Foreskin keratinocyte (primary cell): ENCODE measurements at places on chromosomes 4 and X. TPM values are rescaled to one million over a fixed set of nuclear protein-coding genes. Genes with fewer than 3 reads are reported as not detected.

DNA sequence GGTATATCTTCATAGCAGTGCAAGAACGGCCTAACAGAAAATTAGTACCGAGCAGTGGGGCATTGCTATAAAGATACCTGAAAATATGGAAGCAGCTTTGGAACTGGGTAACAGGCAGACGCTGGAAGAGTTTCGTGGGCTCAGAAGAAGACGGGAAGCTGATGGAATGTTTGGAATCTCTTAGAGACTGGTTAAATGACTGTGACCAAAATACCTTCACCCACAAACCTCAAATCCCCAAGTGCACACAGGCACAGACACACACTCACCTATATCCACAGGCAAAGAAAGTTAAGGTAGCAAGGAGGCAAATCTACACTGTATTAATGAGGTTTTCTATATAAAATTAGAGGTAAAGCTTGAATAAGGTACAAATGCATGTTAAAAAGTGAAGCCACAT lies 14.6 kb upstream of the SPRY1 start:
- no peak for DNase-seq

The VCX3B gene
- not detected in 2 replicates for total RNA-seq

GRCh38 chr4:88467392-88467791 lies 10.5 kb downstream of the HERC5 start:
- no peak for DNase-seq

- DNase-seq, result no peak
Observed at GRCh38 chr4:185396724-185397385, at the start of gene ANKRD37. TSS of gene ANKRD37 (plus strand) at chr4:185396841. CDS start at chr4:185396924, 83 bp downstream.

The GAR1 gene
- 19.7 and 21.9 TPM in 2 replicates for total RNA-seq

DNA sequence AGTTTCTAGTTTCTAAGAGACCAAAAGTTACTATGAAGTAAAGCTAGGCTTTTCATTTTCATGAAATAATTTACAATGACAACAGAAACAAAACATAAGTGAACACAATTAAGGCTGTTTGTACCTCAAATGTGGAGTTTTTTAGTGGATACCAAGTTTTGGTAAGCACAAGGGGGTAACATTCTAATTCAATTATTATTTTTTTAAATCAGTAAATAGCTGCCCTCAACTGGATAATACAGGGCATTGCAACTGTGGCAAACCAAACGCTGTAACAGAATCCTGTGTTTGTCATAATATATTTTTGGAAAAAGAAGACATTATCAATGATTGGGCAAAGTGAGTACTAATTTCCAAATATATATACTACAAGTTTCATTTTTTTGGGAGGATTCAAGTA lies 150.3 kb downstream of the FBXW7 start:
- DNase-seq, result no peak

- no peak for DNase-seq
Observed at GRCh38 chr4:65819192-65819591, 148.9 kb upstream of the EPHA5 start.

GRCh38 chrX:91435395-91435794 lies 756 bp downstream of the PABPC5 start:
- no peak for DNase-seq

GRCh38 chr4:113541933-113542332 lies 219.6 kb downstream of the CAMK2D start:
- no peak for DNase-seq

The RBM10 gene
- total RNA-seq, result 47.4 and 51.4 TPM in 2 replicates

DNA sequence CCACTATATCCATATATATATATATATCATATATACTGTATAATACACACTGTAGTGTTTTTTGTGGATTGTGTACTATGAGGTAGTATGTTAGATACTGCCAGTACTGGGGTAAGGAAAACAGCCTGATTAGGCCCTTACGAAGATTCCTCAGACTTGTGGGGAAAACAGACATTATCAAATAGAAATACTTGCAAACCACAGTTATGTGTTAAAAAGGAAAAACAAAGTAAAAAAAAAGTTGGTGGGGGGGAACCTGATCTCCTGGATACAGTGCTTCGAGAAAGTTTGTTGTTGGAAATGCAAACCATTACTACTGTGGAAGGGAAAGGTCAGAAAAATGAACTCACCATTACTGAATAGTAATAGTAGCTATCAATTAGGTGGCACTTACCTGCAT lies 53.0 kb downstream of the PKD2 start:
- DNase-seq, result no peak

DNA sequence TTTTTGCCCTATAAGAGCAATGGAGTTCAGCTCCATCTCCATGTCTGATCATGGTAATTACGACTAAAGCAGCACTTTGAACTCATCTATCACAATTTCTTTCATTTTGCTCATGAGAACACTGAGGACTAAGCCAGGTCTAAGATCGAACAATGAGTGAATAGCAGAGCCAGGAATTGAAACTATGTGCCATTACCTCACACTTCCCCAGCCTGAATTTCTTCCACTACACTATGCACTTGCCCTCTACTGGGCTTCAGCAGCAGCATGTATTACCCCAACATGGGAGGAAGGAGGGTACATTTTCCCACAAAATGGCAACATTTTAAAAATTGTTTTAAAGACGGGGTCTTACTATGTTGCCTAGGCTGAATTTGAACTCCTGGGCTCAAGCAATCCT lies 274.7 kb upstream of the FGF13 start:
- DNase-seq, result peak; percentile 17

- no peak for DNase-seq
Observed at GRCh38 chr4:128819082-128819742, 9.7 kb downstream of the JADE1 start.

DNA sequence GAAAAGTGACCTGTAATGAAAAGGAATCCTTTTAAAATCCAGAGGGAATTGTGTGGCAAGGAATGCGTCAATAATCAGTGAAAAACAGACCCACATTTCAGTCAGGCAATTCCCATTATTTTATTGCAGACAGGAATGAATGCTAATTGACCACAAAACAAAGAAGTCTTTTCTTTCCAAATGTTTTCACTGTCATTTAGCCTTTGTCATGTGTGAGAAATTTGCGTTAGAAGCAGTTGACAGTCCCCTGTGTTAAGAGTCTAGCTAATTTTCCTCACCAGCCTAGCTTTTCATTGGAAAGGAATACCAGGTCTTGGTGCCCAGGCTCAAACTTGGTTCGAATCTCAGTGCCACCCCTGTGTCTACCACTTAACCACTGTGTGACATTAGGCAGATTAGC lies 83.4 kb downstream of the KIT start:
- no peak for DNase-seq

The TMSB15A gene
- total RNA-seq, result 0.20 and 0.25 TPM in 2 replicates

DNA sequence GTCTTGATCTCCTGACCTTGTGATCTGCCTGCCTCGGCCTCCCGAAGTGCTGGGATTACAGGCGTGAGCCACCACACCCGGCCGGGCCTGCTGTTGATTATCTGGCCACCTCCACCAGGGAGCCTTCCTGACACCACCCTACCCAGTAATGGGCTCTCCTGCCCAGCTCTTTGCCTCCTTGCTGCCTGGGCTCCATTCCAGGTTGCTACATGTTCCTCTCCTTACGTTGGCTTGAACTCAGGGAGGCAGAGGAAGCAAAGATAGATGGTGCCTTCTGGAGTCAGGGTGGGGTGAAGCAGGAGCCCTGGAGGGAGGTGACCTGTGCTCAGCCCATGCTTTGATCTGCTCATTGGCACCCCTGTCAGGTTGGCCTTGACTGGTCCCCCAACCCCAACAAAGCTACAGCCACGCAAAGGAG lies 26.3 kb downstream of the FLNA start:
- DNase-seq, result peak; percentile 15

DNA sequence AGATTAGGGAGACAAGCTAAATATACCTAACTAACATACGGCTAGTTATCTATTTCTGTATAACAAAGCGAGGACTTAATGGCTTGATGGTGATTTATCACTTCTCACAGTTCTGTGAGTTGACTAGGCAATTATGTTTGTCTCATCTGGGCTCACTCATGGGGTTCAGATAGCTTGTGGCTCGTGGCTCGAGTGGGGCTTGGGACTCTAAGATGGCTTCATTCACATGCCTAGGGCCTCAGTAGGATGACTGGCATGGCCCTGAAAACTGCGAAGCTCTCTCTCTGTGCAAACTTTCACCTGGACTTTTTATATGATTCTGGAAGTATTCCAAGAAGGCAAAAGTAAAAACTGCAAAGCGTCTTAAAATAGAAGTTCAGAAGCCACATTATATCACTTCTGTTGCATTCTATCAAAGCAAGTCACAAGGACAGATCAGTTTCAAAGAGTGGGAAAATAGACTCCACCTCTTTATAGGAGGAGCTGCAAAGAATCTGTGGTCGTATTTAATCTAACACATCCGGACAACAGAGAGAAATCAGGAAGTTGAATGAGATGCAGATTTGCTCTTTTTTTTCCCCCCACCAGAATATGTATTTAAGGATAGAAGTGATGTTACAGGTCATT lies 491.2 kb downstream of the INPP4B start:
- no peak for DNase-seq

- DNase-seq, result no peak
Observed at GRCh38 chr4:95290702-95291101, 258.1 kb downstream of the UNC5C start.

GRCh38 chr4:40455340-40455902 lies 120.3 kb downstream of the CHRNA9 start:
- peak; percentile 21 for DNase-seq

DNA sequence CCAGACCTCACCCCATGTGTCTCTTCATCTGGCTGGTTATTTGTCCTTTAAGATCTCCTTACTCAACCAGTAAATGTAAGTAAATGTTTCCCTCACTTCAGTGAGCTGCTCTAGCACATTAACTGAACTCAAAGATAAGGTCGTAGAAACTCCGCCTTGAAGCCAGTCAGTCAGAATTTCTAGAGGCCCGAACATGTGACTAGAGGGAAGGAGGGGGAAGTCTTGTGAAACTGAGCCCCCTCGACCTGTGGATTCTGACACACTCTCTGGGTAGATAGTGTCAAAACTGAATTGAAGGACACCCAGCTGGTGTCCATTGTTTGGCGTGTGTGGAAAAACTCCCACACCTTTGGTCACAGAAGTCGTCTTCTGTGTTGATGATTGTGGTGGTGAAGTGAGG lies 933.9 kb downstream of the ADGRL3 start:
- no peak for DNase-seq

DNA sequence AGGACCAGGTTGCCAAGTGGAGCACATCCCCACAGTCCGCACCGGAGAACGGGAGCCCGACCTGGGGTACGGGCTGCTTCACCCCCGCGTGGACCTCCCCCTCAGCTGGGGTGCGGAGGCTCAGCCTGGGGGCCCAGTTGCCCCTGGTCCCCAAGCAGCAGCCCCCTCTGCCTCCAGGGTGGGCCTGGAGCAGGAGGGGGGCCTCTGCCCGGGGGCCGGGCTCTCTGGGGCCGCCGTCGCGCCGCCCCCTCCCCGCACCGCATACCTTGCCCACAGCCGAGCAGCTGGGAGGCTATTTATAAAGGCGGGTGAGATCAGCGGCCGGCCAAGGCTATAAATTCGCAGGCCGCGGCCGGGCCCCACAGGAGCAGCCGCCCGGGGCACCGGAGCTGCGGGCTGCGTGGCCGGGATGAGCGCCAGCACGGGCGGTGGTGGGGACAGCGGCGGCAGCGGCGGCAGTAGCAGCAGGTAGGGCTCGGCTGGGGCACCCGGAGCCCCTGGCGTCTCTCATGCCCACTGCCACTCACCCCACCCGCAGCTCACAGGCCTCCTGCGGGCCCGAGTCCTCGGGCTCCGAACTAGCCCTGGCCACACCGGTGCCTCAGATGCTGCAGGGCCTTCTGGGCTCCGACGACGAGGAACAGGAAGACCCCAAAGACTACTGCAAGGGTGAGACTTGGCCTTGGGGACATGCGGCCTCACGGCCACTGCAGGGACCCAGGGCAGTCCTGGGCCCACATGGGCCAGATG lies at the start of gene SRPK3:
Gene SRPK3, plus strand, starts transcription at position 364 of the 750 bp plus-strand sequence. Its CDS starts 46 bp downstream, at position 410.
- no peak for DNase-seq

- no peak for DNase-seq
Observed at GRCh38 chr4:185886832-185887524, 75.0 kb upstream of the SORBS2 start.

The GPR82 gene
- total RNA-seq, result not detected in 2 replicates

DNA sequence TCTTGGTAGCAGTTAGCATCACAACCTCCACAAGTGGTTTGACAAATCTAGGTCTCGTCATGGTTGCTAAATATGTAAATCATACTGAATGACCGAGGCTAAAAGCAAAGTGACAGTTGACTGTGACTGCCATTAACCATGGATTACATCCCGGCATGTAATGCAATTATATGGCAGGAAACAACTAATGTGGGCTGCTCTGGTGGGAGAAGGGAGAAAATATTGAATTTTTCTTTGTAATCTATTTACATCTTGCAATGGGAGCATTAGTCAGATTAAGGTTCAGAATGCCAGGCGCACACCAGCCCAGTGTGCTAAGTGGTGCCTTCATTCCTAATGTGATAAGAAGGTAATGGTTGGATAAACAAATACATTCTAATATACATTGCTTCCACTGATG lies 35.8 kb downstream of the UNC5C start:
- no peak for DNase-seq

DNA sequence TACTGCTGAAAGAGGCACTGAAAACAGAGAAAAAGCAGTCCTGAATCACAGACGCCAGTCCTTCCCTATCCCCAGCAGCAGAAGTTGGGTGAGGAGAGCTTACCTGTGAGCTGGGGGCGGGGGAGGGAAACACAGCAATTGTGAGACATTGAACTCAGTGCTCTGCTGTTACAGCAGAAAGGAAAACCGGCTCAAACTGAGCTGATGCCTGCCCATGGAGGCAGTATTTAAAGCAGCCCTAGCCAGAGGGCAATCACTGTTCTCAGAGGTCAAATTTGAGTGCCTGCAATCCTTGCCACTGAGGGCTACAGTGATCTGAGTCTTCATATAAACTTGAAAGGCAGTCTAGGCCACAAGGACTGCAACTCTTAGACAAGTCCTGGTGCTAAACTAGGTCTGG lies 220.7 kb downstream of the GRXCR1 start:
- no peak for DNase-seq

The EDA2R gene
- 1.7 and 2.9 TPM in 2 replicates for total RNA-seq

DNA sequence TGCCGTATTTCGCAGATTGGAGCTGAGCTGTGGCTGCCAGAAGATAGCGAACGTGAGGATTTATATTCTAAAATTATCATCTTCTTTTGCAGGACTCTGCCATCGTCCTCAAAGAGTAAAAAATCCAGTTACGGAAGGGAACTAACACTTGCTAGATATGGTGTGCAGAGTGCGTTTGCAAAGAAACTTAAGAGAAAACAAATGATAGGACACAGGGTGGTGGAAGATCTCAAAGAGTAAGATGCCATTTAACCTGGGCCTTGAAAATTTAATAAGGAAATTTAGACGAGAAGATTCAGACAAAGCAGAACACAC lies 566 bp downstream of the LARP7 start:
- no peak for DNase-seq

- DNase-seq, result no peak
Observed at GRCh38 chr4:112853662-112854256, 195.7 kb upstream of the ANK2 start.

GRCh38 chr4:89863533-89863932 lies 26.6 kb upstream of the SNCA start:
- no peak for DNase-seq

- peak; percentile 56 for DNase-seq
Observed at GRCh38 chrX:135328421-135329005, 19.2 kb downstream of the ETDC start.

The USP17L25 gene
- total RNA-seq, result not detected in 2 replicates
